Endothelial cell of umbilical vein (primary cell): ENCODE measurements at places on chromosomes 2 and 18. TPM values are rescaled to one million over a fixed set of nuclear protein-coding genes. Genes with fewer than 3 reads are reported as not detected.

Gene RTKN
- 20.7 and 27.5 TPM in 2 replicates for polyA plus RNA-seq

Gene SERPINB7
- not detected in 2 replicates for polyA plus RNA-seq

Gene MORN2
- polyA plus RNA-seq: 6.8 and 11.6 TPM in 2 replicates

Gene GPAT2
- 10.3 and 11.1 TPM in 2 replicates for polyA plus RNA-seq

Gene UGT1A10
- polyA plus RNA-seq: not detected in 2 replicates

Gene KLF7
- 29.0 and 32.8 TPM in 2 replicates for polyA plus RNA-seq

Gene UGT1A3
- polyA plus RNA-seq: not detected in 2 replicates

Gene STEAP3
- polyA plus RNA-seq: 8.6 and 10.6 TPM in 2 replicates

Gene HRH4
- polyA plus RNA-seq: 0.03 TPM in 2 replicates

Gene C1QL2
- not detected in 2 replicates for polyA plus RNA-seq

Gene ELMOD3
- 22.0 and 22.4 TPM in 2 replicates for polyA plus RNA-seq

Gene CCDC68
- 0.22 and 0.72 TPM in 2 replicates for polyA plus RNA-seq

Gene SCG2
- not detected in 2 replicates for polyA plus RNA-seq

Gene USP40
- 32.2 and 36.1 TPM in 2 replicates for polyA plus RNA-seq

Gene MALL
- 26.3 and 31.5 TPM in 2 replicates for polyA plus RNA-seq

Gene HES6
- polyA plus RNA-seq: 2.2 and 4.3 TPM in 2 replicates

Gene DPYSL5
- polyA plus RNA-seq: not detected in 2 replicates

Gene XDH
- not detected in 2 replicates for polyA plus RNA-seq

Gene SLC14A1
- not detected in 2 replicates for polyA plus RNA-seq

Gene MDH1
- 81.0 and 121 TPM in 2 replicates for polyA plus RNA-seq
